MM.1S (cell line): ENCODE measurements at places on chromosomes 3 and 15.

DNA sequence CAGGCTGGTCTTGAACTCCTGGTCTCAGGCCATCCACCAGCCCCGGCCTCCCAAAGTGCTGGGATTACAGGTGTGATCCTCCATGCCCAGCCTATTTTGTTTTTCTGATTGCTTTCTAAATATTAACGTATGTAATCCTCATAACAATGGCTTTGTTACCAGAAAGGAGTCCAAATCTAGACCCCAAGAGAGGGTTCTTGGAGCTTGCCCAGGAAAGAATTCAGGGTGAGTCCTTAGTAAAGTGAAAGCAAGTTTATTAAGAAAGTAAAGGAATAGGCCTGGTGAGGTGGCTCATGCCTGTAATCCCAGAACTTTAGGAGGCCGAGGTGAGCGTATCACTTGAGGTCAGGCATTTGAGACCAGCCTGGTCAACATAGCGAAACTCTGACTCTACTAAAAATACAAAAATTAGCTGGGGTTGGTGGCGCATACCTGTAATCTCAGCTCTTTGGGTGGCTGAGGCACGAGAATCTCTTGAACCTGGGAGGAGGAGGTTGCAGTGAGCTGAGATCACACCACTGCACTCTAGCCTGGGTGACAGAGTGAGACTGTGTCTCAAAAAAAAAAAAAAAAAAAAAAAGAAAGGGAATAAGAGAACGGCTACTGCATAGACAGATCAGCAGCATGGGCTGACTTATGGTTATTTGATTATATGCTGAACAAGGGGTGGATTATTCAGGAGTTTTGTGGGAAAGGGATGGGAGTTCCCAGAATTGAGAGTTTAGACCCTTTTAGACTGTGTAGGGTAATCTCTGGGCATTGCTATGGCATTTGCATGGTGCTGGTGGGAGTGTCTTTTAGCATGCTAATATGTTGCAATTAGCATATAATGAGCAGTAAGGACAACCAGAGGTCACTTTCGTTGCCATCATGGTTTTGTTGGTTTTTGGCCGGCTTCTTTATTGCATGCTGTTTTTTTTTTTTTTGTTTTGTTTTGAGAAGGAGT lies 36.1 kb downstream of the TYRO3 start:
- DNase-seq: no peak

DNA sequence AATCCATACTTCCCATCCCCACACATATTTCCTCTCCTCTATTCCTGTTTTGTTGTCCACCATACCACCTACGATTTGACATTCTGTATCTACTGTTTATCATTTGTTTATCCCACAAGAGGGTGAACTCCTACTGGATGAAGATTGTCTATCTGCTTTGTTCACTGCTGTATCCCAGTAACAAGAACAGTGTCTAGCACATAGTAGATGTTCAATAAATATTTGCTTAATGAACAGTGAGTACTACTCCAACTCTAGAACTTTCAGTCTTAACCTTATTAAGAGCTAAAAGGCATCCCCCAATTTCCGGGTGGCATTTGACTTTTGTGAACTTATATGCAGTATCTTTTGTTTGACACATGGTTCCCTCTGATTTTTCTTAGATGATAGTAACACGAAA lies 1.3 kb downstream of the PYGO1 start:
- no peak for DNase-seq

- DNase-seq: no peak
Measured at GRCh38 chr3:66552846-66553245, 52.0 kb upstream of the LRIG1 start.

- no peak for DNase-seq
Measured at GRCh38 chr15:77070180-77070494, 772 bp downstream of the TSPAN3 start.

- no peak for DNase-seq
Measured at GRCh38 chr15:100308213-100308600, 33.6 kb downstream of the ADAMTS17 start.
